ENCODE measurements at places on chromosomes 2 and 18. TPM values are rescaled to one million over a fixed set of nuclear protein-coding genes. Genes with fewer than 3 reads are reported as not detected.

- no peak for DNase-seq
Measured at GRCh38 chr2:128180031-128180430, 89.0 kb downstream of the UGGT1 start.

DNA sequence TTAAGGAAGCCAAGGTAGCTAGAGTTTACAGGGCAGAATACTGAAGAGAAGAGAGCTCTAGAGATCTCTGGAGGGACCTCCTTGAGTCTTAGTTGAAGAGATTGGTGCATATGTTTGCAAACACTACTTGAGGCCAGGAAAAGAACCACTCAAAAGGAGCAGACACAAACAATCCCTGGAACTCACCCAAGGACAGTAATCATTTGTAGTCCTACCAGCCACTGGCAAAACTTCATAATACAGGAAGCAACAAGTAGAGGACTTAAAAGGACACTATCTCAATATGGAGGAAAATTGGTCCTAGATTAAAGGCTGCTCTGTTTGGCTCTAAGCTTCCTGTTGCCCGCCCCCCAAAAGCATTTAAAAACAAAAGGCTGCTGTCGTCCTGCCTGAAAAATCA, 46.9 kb upstream of the UBXN4 start:
- no peak for DNase-seq

- DNase-seq = peak; percentile 29
Measured at GRCh38 chr2:33510586-33510968, 34.1 kb downstream of the RASGRP3 start.

DNA sequence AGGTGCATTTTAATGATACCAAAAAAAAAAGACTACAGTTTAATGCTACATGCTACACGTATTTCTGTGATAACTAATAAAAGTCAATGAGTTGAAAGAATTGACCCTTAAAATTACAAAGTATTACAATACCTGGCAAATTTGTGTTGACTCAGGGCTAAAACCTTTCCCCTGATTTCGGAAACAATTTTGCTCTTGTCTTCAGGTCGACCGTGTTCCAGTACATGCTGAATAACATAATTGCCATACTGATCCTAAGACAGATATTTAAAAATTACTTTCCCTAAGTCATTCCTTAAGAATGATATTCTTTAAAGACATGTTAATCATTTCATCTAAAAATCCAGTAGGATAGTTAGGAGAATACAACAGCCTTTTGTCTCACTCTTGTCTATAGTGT, 29.8 kb upstream of the SDC1 start:
- DNase-seq = no peak

DNA sequence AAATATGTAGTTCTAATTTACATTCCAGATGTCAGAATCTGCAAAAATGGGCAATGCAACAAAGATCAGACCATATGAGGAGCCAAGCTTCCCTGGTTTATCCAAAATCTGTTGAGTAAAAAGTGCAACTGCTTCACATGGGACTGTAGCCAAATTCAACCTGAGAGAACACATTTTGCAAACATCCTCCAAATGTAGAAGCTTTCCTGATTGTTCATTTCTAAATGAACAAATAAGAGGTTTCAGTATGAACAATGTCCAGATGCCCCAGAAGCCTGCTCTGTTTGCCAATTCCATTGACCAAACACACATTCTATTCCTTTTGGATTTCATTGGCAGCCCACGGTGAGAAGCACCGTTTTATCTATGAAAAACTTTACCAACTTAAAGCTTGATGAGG, 117.9 kb upstream of the OSR1 start:
- no peak for DNase-seq

DNA sequence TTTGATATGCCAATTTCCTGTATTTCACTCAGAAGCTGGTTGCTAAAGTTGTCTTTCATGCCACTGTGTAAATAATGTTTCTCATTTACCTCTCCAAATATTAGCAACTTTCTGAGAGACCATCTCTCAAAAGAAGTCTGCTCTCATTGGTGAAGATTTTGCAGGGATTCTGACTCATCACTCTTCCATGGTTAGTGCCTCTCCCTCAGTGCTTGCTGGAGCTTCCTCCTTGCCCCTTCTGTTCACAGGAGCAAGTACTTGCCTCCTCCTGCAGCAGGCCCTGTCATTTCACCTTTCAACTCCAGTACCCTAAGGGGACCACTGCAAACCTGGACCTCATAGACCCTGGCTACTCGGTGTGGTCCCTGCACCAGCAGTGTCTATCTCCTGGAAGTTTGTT, 168.8 kb downstream of the ZNF385B start:
- DNase-seq = no peak

DNA sequence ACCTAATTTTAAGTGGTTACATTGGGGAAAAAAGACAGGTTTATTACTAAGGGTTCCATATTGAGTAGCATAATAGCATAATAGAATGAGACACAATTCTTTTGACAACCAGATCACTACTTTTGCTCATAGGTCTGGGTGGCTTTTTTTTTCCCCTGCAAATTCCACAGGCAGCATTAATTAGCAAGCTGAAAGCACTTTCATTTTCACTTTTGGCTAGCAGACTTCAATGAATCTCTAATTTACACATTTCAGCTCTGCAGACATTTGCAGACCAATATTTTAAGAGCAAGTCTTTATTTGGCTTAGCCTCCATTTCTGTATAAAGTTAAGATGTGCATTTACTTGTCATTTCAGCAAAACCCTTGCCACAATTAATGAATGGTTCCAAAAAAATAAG, 185.5 kb downstream of the NOL4 start:
- no peak for DNase-seq

DNA sequence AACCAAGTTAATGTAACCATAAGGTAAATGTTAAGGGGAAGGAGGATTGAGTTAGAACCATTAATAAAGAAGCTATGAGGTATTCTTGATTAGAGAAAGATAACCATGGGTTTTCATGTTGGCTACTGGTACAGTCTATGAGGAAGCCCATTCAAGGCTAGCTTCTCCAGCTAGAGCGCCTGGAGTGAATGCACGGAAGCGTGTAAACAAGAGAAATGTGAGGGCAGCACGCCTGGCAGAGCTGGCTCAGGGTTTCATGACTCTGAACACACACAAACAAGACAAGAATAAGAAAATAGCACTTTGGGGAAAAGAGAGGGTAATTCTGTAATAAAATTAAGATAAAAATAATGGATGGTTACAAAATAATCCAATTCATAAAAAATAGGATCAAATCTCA, 255.3 kb downstream of the PDE11A start:
- no peak for DNase-seq

GRCh38 chr2:180208841-180209240, 201.7 kb upstream of the CWC22 start:
- DNase-seq = no peak

DNA sequence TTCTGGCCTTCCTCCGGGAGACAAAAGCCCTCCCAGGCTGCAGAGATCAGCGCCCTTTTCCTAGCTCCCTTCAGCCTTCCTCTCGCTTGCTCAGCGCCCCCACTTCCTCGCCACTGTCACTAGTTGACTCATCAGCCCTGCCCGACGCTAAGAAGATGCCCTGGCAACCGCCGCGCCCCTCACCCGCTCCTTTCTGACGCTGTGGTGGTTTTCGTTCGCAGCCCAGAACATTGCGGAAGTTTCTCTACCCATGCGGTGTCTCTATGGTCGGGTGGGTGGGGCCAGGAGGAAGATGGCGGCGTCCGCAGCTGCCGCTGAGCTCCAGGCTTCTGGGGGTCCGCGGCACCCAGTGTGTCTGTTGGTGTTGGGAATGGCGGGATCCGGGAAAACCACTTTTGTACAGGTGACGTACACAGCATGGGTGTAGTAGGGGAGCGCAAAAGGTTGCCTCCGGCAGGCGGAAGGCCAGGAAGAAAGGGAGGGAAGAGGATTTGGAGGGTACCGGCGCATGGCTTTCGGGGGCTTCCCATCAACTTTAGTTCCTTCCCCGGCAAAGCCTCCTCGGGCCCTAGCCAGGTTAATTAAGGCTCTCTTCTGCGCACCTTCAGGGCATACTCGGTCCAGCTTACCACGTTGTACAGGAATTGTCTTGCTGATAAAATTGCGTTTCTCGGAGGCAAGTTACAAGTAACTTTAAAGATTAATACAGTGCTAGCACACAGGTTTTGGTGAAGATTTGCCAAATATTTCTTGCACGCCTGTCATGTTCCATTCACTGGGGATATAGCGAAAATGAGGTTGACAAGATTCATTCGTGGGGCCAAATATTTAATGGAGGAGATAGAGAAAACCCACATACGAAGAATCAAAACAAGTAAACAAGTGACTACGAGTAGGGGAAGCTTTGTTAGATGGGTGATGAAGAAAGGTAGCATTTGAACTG, at the start of the genes CCDC121 and GPN1:
Gene CCDC121 (minus strand): TSS at position 246 of the 943 bp plus-strand sequence. CDS start 1,213 bp downstream, outside the sequence.
Gene GPN1 (plus strand): TSS at position 284 of the 943 bp plus-strand sequence. CDS start 9 bp downstream, at position 293.
- peak; percentile 77 for DNase-seq

- DNase-seq = no peak
Measured at GRCh38 chr2:217463402-217464075, 539.3 kb downstream of the TNS1 start.

DNA sequence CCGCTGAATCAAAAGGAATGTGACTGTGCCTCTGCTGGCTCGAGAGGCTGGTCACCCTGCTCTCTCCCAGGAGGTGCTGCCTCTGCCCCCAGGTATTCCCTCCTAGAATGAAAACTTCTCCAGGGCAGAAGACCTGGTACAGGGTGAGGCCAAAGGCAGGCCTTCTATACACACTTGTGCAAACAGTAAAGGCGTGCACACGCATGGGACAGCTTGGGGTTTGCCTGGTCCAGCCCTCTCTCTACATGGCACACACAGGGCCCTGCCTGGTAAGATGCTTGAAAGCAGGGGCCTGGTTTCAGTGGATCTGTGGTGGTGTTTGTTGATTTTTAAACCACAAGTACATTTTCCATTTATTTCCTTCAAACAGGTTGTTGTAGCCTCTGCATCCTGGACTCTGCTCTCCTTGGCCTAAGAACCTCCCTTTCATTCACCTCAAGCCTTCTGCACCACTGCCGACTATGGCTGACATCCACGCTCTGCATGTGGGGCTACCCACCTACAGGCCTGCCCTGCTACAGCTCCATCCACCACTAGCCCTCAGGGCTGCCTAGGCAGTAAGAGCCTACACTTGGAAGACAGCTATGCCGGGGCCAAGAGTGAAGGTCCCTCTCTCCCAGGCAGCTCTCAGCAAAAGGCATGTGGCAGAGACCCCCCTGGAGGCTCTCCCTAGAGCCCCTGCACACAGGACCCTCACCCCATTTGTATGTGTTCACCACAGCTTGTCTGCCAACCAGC, 190.7 kb downstream of the ZBTB7C start:
- DNase-seq = no peak

DNA sequence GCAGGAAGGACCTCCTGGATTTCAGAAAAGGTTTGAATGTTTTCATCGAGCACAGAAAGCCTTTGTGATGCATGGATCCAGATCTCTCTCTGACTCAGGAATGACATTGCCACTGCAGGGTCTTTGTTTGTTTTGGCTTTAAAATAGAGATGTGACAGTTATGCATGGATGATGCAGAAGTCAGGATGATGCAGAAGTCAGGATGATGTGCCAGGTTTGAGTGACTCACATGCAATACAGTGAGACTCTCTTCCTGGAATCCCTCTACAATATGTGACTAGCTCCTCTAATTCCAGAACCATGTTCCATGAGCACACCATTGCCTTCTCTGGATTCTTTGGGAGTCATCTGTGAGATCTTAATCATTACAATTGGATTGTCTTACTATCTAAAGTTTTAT, 177.9 kb upstream of the RAB6C start:
- DNase-seq = no peak

DNA sequence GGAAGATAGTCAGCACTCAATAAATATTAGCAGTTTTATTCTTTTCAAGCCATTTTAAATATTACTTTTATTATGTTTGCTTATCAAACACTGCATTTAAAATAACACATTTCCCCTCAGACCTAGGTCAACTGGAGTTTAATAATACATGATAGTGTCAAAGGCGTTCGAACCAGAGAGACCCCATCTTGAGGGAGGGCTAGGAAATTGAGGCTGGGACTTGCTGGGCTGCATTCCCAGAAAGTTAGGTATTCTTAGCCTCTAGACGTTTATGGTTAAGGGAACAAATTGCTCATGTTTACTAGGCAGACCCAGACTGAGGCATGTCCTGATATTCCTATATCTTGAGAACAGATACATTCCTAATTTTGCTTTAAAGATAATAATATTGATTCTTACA, 426.5 kb downstream of the METTL4 start:
- DNase-seq = no peak

DNA sequence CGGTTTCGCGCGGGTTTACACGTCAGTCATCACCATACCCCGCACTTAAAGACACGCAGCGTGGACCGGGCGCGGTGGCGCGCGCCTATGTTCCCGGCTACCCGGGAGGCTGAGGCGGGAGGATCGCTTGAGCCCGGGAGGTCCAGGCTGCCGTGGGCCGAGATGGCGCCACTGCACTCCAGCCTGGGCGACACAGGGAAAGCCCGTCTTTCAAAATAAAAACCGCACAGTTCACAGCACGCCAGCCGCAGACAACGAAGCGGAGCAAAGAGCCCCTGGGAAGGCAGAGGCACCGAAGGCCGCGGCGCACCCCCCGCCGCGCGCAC, 328 bp downstream of the DTYMK start:
- no peak for DNase-seq

DNA sequence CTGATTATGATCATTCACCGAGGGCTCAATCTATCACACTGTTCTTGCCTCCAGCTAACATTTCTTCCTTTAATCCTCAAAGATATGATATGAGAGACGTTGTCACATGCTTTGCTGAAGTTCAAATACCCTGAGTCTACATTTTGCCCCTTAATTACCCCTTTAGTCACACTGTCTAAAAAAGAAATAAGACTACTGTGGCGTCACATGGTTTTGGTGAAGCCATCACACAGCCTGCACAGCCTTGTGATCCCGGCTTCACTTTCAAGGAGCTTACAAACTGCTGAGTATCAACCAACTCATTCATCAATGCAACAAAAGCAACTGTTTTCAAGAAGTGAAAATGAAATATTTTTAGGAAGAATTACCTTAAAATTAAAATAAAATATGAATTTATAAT, 31.9 kb upstream of the SOCS6 start:
- DNase-seq = no peak

DNA sequence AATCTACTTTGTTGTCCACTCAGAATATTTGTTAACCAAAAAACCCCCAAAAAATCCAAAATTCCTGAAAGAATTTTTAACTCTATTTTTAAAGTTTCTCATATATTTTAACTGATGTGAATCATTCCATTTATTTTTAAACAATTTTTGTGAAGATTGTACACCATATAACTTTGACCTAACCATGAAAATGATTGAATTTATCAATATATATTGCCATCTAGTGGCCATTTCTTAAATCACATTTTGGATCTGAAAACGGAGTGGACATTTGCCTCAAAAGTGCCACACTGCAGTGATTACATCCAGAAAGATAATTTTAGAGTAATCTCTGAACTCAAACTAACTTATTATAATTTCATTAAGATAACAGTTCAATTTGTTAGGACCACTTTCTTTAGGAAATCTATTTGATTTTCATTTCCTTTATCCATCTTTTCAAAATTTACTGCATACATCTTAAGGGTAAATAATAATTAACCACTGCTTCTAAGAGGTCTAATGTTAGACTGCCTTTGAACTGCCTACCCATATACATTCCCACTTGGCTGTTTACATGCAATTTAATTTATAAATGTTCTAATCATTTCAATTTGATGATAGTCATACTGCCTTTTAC, 71.1 kb downstream of the DSC3 start:
- DNase-seq = no peak

GRCh38 chr2:209601497-209601896, 170.1 kb upstream of the UNC80 start:
- no peak for DNase-seq

Gene RPS27A
- polyA plus RNA-seq = 2,078 TPM

Gene MOCOS
- polyA plus RNA-seq = 5.1 TPM

Gene UPP2
- not detected for polyA plus RNA-seq

Gene TLK1
- 28.3 TPM for polyA plus RNA-seq

Gene SCN2A
- 1.7 TPM for polyA plus RNA-seq

Gene CYP26B1
- polyA plus RNA-seq = 0.04 TPM
